ENCODE measurements at places on chromosomes 2 and 18.

GRCh38 chr2:102449370-102449974 is 23.6 kb upstream of the SLC9A4 start:
- peak; percentile 22 for DNase-seq

- DNase-seq = no peak
Measured at GRCh38 chr2:2569836-2570235, 238.8 kb upstream of the MYT1L start.

- no peak for DNase-seq
Measured at GRCh38 chr2:109350526-109350925, 221.5 kb downstream of the SH3RF3 start.

DNA sequence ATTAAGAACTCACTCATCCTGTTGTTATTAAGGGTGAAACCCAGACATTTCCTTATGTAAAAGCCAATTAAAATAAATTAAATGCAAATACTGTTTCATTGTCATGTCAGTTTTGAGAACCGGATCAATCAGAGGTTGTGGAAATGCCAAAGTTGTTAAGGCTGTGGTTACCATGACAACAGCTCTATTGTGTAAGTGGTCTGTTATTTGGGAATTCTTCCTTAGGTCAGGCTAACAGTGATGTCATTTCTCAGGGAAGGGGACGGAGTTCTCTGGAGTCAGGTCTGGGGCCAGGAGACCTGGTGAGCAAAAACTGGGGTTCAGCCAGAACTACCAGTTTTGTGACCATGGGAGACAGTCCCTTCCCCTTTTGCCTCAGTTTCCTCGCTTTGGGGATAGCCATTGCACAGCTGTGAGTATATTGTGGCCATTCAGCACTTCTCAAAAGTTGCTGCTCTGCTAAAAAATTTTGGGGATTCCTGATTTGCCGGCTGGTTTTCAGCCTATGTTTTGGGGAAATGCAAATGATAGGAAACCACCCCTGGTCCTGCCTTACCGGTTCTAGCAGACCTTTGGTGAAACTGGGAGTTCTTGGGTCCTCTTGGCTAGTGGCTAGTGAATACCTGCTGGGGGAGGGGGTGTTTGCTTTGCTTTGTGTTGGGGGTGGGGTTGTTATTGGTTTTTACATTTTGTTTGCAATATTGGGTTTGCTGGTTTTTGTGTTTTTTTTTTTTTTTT is 21.6 kb downstream of the HPCAL1 start:
- no peak for DNase-seq

DNA sequence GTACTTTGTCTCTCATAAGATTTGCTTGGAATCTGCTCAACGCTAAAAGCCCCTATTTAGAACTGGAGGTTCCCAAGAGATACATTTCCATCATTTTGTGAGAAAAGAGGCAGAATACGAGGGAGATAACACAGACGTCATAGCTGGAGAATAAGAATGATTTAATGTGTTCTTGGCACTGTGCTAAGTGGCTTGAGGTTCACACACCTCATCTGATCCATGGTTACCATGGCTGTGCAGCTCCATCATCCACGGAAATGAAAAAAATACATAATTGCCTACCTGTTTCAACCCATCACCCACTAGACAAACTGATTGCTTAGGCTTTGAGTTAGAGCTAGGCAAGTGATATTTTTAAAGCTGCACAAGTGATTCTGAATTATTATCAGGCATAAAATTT is 227.6 kb downstream of the SLC8A1 start:
- DNase-seq = no peak

Data from GM12891 (cell line).